ENCODE measurements at places on chromosomes 12 and 14.

DNA sequence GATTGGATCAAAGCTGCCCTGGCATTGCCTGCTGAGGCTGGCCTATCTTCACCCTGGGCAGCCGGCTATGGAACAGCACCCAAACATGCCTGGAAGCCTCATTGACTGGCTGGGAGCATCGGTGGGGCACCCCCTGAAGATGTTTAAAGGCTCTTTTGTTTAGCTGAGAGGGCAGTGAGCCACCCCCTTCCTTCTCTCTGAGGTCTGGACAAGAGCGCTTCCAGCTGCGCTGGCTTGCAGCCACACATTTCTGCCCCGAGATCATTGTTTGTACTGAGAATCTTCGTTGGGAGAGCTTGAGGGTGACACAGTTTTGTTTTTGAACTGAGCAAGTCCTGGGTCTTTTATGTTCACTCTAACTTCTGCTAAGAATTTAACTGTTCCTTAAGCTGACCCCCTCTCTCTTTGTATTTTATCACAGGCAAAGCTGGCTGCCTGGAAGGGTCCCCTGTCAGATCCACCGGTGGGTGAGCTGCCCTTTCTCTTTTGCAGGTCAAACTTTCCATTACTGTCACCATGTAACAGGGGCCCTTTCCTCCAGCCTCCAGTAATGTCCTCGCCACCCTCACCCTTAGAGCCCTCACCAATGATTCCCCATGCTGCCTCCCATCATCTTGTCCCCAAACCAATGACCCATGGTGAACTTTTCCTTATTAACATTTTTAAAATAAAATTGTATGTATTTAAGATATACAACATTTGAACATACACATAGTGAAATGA is 212.2 kb downstream of the KIF26A start:
- DNase-seq: no peak

- DNase-seq: no peak
These were observed 3.5 kb upstream of the SENP1 start for GRCh38 chr12:48109424-48109823.

DNA sequence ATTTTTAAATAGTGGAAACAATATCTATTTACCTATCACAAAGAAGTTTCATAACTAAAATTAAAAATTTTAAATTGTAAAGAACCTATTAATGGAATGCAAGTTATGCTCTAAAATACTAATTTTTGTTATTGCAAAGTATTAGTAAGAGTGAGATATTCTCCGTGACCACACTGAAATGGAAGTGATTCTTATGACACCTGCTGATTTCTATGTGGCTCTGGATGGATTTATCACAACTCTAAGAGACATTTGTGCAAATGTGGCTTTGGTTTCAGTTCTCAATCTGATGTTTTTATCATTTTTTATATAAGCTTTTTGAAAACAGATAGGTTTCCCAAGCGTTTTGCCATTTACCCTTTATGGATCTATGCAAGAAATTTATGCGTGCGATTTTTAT is 497.8 kb downstream of the NAV3 start:
- DNase-seq: no peak

GRCh38 chr12:117590999-117591398 is 229.6 kb upstream of the NOS1 start:
- DNase-seq: no peak

GRCh38 chr14:105859717-105860614 is 333.6 kb downstream of the TMEM121 start:
- DNase-seq: no peak

GRCh38 chr12:517538-517937 is 57.8 kb downstream of the B4GALNT3 start:
- no peak for DNase-seq

GRCh38 chr12:118326991-118327390 is 45.7 kb downstream of the TAOK3 start:
- DNase-seq: no peak

DNA sequence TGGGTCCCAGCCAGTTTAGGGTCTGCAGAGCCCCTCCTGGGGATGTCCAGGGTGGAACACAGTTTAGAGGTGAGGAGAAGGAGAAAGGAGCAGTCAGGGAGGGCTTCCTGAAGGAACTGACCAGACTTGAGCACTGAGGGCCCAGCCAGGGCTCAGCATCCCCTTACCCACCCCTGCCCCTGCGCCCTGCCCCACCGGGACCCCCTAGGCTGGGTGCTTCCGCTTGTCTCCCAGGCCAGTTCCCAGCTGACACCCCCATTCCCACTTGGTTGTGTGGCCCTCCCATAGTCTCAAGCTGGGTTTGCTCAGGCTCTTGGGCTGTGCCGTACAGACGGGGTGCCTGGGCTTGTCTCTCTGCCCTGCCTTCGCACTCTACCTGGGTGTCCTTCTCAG is 26.3 kb upstream of the KIF26A start:
- no peak for DNase-seq

DNA sequence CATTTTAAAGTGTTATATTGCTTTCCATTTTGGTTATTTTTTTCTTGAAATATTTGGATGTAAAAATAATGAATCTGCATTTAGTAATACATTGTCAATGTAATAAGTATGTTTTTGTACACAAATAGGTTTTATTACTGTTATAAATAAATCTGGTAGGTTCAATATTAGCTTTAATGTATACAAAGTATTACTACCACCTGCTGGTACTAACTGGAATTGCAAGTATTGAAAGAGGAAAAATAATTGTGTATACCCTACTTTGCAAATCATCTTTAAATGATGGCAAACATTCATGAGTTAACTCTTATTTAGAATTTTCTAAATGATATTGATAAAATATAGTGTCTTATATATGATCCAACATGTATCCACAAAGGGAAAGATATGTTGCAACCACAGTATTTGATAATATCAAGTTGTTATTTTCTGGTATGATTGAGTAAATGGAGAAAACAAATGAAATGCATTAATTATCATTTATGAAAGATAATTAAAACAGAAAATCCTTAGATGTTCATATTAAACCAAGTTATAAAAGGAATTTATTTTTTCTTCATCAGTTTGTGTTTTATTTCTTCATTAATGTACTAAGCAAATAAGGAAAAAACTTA is 3.2 kb downstream of the OR4K2 start:
- no peak for DNase-seq

GRCh38 chr12:19404242-19404880 is 34.9 kb upstream of the AEBP2 start:
- DNase-seq: no peak

- DNase-seq: no peak
These were observed 309.4 kb downstream of the APAF1 start for GRCh38 chr12:98954506-98954905.

DNA sequence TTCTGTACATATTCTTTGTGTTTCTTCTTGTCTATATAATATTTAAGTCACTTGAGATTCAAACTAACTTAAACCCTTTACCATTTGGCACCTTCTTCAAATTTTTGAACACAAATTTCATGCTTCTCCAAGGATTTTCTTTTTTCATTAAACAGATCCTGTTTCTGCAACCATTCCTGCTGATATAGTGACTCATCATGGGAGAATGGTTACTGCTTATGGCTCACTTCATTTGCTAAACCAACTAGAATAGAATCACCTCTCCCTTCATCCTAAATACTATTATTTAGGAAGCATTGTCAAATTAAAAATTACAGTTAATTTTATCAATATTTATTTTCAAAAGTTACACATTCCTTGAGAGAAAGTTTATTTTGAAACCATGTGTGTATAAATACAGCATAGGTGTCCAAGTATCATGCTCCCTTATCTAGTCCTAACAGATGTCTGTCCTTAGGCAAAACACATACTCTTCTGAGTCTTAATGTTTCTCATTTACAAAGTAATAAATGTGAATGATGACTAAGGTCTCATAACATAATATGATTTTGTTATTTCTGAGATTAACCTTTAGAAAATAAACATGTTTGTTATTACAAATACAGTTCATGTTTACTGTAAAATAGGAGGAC is 40.7 kb downstream of the PLCZ1 start:
- no peak for DNase-seq

- no peak for DNase-seq
These were observed 51.0 kb downstream of the SCFD1 start for GRCh38 chr14:30673071-30673470.

GRCh38 chr14:104941508-104942365 is 17.1 kb downstream of the PLD4 start:
- no peak for DNase-seq

DNA sequence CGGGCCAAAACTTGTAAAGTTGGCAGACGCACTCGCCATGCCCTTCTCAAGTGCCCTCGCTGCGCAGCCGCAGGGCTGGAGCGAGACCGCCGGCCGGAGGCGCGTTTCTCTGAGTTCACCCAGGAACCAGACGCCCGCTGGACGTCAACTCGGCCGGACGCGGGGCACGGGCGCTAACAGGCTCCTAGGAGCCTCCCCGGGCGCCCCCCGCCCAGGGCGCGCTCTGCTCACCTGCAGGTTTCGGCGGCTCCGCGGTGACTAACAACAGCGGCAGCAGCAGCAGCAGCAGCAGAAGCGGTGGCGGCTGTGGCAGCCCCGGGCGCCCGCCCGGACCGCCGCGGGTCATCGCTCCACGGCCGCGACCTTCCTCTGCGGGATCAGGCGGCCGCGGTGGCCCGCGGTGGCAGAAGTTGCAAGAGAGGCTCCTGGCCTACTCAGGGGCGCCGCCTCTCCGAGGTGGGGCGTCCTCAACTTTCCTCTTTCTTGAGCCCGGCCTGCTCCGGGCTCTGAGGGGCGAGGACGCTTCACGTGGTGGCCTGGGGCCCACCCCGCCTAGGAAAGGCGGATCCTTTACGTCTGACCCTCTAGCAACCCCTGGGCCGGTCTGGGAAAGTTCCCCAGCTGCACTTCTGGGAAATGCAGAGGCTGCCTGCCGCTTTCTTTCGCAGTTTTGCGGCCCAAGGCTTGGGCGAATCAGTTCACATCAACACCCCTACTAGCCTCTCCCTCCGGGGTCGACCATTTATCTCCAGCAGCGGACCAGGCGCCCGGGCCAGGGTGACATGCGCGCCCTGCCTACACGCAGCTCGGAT is at the start of gene PLBD1:
PLBD1 (minus strand) TSS at position 533 of the 812 bp plus-strand sequence; CDS start at position 346, 187 bp downstream.
- no peak for DNase-seq

- no peak for DNase-seq
These were observed 197.4 kb upstream of the PRMT8 start for GRCh38 chr12:3293446-3294161.

DNA sequence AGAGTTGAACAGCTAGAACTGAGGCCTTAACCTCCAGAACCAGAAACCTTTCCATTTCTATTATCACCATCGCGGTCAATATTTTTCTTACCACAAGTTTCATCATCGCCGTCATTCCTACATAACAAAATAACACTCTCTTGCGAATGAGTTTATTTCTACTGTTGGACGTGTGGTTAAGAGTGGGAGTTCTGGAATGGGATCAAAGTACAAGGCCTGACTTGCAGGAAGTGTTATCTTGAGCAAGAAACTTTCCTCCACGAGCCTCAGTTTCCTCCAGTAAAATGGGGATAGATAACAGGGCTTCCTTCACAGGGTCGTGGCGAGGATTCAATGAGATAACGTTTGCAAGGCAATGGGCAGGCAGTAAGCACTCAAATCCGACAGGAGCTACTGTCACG is 652 bp downstream of the SART3 start:
- DNase-seq: no peak

DNA sequence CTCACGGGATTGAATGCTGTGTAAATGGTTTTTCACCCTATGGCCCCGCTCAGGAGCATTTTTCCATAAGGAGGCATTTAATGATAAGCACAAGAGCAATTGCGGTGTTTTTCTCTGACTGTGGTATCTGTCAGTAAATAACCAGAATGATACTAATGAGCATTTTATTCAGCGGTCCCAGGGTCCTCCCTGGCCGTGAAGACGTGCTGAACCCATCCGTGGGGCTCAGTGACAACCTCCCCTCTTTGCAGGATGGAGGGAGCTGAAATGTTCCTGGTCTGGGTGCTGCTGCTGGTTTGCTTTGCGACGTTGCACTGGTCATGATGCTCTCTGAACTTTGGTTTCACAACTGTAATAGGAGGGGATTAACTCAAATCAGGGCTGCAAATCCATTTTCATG is 625.6 kb downstream of the AACS start:
- no peak for DNase-seq

- no peak for DNase-seq
These were observed 3.0 kb downstream of the KIF5A start for GRCh38 chr12:57552835-57553313.

DNA sequence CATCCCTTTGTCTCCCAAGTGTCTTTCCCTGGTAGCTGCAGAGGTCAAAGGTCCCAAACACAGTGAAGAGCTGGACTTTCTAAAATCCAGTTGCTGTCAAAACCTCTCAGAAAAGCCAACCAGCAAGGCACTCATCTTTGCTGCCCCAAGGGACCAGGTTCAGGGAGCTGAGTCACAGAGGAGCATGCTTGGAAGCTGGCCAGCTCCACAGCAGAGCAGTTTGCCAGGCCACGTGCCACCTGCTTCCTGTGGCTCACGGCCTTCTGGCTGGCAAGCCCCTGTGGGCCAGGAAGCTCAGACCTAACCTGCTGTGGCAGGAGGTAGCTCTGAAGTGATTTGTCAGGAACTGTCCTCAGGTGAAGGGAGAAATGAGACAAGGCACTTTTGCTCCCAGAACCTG is 3.6 kb downstream of the ISCU start:
- peak; percentile 53 for DNase-seq

DNA sequence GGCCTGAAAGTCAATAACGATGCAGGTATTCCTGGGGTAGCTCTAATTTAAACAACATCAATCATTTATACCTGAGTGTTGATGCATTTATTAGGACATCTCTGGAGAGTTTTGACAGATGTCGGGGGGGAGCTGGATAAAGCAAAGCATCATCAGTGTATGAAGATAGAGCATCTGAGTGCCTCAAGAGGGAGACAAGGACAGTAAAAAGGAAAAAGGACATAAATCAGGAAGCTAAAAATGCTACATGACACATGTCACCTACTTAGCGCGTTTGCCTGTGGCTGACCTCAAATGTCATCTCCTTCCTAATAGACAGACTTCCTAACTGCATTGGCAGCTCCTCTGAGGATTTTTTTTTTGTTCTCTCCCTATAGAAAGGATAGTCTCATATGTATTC is 259.5 kb upstream of the PKP2 start:
- no peak for DNase-seq

GRCh38 chr14:24114532-24115421 is at the start of the genes DCAF11 and NRL:
TSS of gene DCAF11 (plus strand) at chr14:24114777. CDS start at chr14:24115595, 818 bp downstream.
TSS of gene NRL (minus strand) at chr14:24114949. CDS start at chr14:24082848, 32,101 bp downstream.
- peak; percentile 93 for DNase-seq

DNA sequence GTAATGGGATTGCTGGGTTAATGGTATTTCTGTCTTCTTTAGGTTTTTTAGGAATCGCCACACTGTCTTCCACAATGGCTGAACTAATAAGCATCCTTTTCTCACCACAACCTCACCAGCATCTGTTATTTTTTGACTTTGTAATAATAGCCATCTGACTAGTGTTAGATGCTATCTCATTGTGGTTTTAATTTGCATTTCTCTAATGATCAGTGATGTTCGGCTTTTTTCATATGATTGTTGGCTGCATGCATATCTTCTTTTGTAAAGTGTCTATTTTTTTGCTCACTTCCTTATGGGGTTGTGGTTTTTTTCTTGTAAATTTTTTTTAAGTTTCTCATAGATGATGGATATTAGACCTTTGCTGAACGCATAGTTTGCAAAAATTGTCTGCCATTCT is 377.9 kb downstream of the GALC start:
- no peak for DNase-seq
